Activated CD4-positive, alpha-beta T cell treated with anti-CD3 and anti-CD28 coated beads, Interleukin-2, amount 50 U/mL, for 24 hours (primary cell): ENCODE measurements at places on chromosomes 12 and 14.
A peak's percentile ranks its signal among the peaks of the same experiment; 100 is the strongest.

- DNase-seq = peak; percentile 48
Observed at GRCh38 chr14:76872796-76873432, 46.7 kb downstream of the LRRC74A start.

DNA sequence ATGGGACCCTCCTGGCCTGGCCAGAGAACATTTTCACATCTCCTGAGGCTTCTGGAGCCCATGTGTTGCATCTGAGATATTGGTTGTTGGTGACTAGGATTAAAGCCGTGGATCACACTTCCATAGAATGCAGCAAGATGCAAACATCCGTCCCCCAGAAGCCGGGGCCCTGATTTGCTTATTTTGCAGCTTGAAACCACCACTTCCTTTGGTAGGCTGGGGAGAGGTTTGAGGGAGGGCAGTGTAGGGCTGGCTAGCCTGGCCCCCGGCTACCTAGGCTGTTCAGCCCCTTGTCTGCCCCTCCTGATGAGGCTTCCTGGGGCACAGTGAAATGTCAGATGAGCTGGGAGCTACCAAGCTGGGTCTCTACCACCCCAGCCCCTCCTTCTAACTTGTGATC is 209.7 kb upstream of the PWP1 start:
- DNase-seq = no peak

- no peak for DNase-seq
Observed at GRCh38 chr12:93762059-93762719, 85.0 kb downstream of the CRADD start.

DNA sequence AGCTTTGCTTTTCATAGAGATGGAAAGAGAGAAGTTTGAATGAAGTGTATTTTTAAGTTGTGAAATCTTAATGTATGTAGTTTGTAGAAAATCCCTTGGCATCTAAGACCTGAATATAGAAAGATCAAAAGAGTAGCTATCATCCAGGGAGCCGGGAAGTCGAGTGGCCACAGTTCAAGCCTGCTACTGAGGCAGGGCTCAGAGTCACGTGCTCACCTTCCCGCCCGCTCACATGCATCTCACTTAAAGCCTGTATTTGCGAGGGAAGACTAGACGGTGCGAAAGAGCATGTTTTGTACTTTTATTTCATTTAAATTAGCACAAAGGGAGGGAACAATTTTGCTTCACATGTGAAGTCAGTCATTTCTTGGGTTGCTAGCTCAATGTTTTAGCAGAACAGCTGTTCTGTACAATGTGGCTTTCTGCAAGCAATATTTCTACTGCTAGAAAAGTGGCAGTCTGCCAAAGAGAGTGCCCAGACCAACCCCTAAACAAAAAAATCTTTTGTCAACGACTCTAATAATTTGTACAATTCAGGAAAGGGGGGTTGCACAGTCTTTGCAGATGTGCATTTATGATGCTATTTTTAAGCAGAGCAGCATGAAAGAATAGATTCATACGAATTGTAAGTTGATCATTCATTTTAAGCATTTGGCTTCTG is 290.7 kb downstream of the NPAS3 start:
- no peak for DNase-seq

DNA sequence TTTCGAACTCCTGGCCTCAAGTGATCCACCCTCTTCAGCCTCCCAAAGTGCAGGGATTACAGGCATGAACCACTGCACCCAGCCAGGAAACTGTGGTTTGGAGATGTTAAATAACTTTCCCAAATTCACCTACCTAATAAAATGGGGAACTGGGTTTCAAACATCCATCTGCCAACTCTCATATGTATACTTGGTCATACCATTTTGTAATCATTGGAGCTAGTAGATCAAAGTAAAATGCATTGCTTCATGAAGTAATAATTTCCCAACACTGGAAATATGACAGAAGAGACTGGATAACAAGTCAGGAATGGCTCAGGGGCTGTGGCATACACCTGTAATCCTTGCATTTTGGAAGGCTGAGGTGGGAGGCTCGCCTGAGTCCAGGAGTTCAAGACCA is 5.3 kb upstream of the HECTD1 start:
- DNase-seq = no peak

DNA sequence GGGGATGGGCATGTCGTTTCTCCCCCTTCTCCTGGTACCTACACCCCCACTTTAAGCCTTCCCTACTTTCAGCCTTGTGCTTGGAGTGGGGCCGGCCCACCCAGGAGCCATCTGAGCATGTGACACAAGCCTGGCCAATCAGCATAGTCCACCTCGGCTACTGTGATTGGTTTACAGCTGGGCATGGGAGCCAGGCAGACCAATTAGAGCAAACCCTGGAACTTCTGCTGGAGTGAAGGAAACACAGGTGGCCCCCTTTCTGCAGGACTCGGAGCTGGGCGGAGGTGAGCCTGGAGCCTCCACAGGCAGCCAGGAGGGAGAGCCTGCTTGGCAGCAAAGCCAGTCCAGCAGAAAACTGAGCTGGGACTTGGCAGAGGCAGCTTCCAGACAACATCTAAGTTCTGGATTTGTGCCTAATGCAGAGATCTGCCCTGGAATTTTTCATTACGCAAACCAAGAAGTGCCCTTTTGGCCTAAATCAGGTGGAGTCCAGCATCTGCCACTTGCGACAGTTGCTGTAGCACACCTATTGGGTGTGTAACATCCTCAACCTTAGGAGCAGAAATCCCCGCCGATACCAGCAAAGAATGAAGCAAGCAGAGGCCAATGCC is 59.5 kb downstream of the SCARB1 start:
- DNase-seq = no peak

GRCh38 chr14:96693987-96694386 is 103.2 kb upstream of the VRK1 start:
- no peak for DNase-seq

DNA sequence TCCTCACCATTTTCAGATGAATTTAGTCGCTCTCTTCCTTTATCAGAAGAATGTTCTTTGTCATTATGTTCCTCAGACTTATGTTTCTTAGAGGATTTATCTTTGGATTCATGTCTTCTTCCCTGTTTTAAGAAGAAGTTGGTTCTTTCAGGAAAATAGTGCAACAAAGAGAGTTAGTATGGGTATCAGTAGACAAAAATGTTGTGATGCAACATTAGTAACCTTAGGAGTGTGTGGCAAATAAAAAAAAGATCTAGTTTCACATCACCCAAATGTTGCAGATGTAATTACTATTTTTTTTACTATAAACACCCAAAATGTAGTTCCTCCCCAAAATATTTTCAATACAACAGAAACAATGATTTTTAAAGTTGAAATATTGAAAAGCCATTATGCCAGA is 7.8 kb downstream of the RSRC2 start:
- no peak for DNase-seq

GRCh38 chr12:119020406-119021360 is 39.3 kb downstream of the SRRM4 start:
- DNase-seq = no peak

GRCh38 chr12:87311206-87311605 is 718.0 kb downstream of the C12orf50 start:
- no peak for DNase-seq

DNA sequence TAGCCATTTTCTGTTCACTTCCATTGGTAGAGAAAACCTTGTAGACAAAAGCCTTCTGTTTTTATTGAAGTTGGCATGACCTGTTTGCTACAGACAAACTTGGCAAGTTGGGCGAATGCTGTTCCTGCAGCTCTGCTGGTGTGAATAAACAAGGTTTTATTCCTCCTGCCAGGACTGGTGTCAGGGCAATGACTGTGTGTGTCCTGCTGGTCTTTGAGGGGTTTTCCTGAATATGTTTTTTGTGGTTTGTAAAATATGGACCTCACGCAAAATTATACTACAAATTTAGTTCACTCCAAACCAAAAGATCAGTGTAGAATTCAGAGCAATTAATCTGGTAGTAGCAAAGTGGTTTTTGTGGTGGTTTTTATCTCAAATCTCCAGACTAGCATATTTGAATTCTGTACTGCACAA is 140.8 kb downstream of the ERC1 start:
- no peak for DNase-seq

GRCh38 chr12:6688543-6688998 is 604 bp downstream of the ZNF384 start:
- DNase-seq = peak; percentile 20

DNA sequence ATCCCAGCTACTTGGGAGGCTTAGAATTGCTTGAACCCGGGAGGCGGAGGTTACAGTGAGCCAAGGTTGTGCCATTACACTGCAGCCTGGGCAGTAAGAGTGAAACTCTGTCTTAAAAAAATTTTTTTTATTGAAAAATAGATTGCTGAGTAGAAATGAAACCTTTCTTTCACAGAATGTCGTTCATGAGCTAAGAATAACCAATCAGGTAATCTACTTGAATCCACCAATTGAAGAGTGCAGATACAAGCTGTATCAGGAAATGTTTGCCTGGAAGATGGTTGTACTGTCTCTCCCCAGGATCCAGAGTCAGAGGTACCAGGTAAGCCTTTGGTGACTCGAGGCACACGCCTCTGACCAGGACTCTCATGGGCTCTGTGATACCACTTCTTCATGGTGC is 27.0 kb downstream of the DYNC1H1 start:
- no peak for DNase-seq

DNA sequence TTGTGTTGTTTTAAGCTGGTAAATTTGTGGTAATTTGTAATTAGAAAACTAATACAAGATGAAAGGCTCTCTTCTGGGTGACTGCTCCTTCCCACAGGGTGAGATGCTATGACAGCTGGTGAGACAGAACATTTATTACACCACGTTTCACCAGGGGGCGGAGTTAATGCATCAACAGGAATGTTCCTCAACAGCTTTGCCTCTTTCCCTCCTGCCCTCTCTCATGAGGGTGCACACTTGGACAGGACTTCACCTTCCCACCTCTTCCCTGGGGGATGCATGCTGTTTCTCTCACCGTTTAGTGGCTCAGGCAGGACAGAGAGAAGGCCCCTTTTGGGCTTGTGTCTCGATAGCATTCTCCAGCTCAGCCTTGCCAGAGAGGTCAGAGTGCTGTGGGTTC is 13.4 kb upstream of the PPP1R1A start:
- DNase-seq = no peak

GRCh38 chr12:16605642-16606116 is 283 bp downstream of the LMO3 start:
- no peak for DNase-seq

DNA sequence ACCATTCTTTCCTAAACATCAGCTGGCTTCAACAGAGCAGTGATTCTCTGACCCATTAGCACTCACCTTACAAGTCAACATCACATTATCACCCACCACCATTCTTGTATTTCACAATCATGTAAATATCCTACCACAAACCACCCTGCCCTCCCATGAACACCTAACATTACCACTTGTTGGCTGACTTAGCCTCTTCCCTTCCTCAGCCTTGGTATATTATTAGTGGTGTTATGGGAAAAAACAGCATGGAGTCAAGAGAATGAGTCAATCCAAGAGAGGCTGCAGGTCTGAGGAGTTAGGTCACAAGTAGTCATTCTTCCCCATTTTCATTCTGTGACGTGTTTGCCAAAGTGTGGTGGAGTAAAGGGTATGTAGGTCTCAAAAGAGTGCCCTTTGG is 22.3 kb upstream of the MGP start:
- DNase-seq = no peak

GRCh38 chr12:30996255-30996654 is 69.7 kb downstream of the TSPAN11 start:
- no peak for DNase-seq

DNA sequence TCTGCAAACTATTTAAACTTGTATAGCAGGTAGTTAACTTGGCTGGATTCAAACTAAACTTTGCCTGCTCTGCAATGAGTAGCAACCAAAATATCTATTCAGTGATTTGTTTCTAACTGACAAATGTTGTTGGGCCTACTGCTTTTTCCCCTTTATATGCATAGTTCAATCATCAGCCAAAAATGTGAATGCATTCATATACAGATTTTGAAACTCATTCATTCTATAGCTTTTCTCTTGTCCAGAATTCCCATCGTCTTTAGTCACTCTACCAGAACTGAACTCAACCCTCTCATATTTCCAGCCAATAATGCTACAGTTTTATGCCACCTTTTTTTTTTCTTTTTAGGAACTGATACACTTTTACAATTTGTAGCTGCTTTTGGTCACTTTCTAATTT is 599.8 kb downstream of the RPL10L start:
- DNase-seq = no peak

DNA sequence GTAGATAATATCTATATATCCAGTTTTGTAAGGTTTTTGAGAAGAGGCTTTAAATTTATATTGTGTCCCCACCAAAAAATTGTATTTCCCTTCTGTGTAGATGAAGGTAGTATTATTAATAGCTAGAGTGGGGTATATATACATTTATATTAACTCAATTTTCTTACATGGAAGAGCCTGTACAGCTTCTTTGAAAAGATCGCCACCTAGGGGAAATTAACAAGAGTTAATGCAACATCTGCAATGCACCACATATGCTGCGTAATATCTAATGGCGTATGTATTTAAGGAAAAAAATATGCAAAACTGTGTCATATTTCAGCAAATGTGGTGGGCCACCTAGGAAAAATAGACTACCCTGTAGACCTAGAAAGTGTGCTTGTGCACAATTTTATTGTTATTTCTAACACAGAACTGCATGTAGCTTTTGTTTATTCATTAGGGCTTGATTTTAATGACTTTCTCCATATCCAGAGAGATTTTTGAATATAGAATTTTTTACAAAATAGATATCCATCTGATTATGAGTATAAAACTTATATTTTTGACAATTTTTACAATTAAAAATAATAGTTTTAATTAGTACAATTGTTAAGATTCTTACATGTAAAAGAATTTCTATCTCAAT is 14.0 kb downstream of the CCER1 start:
- DNase-seq = no peak

- no peak for DNase-seq
Observed at GRCh38 chr14:67541448-67542387, 8.6 kb downstream of the PLEKHH1 start.

DNA sequence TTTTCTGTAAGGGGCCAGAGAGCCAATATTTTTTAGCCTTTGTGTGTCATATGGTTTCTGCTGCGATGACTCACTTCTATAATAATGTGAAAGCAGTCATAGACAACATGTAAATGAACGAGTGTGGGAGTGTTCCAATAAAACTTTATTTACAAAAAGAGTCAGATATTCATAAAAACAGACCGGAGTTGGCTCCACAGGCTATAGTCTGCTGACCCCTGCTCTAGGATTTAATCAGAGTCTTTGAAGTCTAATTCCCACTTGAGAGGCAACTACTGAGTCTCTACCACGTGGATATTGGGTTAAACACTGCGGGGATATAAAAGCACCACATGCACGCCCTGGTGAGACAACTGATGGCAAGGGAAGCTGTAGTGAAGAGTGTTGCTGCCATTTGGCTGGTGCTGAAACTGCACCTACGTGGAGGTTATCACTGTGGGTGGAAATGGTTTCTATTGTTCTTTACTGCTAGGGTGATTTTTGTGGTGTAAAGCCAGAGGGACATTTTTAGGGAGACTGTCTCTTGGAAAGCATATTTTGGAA is 3.6 kb upstream of the NINJ2 start:
- no peak for DNase-seq
